ENCODE measurements at places on chromosomes 5 and 9.

GRCh38 chr9:90188656-90189055 is 454.0 kb downstream of the DIRAS2 start:
- no peak for DNase-seq

DNA sequence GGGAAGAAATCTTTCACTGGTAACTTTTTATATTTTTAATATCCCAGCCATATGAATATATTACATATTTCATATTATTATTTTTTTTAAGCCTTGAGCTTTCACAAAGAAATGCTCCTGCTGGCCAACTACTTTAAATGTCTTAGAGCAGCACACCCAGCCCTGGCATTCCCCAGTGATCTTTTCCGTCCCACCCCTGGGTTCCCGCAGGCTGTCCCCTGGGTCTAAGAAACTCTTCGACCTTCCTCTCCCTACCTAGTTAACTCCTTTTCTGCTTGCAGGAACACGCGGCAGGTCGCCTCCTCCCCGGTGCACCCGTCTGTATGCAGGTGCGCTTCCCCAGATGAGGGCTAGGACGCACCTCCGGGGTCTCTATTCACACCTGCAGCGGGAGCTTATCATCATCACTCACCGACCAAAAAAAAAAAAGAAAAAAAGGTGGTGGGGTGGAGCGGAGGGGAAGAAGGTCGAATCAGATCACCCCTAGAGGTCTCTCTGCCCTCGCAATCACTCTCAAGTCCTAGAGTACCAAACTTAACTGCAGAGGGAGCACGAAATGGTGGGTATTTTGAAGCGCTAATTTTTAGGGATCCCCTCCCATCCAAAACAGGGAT is 696 bp downstream of the ZFP62 start:
- DNase-seq = peak; percentile 77

GRCh38 chr9:18799428-18799827 is 233.6 kb downstream of the SAXO1 start:
- no peak for DNase-seq

- DNase-seq = no peak
Measured at GRCh38 chr9:126877418-126877817, 17.0 kb downstream of the ZBTB34 start.

DNA sequence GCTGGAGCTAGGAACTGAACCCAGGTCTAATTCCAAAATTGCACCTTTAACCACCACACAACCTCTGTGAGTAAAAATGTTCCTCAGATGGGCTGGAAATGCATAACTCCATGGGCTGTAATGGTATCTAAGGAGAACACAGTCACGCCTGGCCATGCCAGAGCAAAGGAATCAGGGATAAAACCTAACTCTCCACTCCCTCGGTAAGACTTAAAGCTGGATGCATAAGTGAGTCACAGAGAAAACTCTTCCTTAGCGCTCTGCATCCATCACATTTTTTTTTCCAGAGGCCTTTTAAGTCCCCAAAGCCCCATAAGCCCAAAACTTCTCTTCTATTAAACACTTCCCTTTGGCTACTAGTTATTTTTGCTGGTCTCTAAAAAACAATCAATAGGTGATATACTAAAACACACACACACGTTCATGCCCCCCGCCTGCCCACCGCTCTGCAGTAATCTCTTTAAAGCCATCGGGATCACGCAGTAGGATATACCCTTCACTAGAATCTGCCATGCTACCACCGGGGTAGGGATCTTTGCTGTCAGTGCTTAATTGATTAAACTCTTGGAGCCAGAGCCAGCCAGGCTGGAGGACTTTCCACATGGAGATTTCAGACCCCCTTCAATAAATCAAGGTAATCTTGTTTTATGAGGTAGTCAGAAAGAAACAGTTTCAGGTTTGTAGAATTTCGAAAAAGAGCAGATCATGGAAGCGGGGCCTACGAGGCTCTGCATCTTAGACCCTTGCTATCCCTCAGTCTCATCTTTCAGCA is 212.9 kb downstream of the MAPKAP1 start:
- no peak for DNase-seq

DNA sequence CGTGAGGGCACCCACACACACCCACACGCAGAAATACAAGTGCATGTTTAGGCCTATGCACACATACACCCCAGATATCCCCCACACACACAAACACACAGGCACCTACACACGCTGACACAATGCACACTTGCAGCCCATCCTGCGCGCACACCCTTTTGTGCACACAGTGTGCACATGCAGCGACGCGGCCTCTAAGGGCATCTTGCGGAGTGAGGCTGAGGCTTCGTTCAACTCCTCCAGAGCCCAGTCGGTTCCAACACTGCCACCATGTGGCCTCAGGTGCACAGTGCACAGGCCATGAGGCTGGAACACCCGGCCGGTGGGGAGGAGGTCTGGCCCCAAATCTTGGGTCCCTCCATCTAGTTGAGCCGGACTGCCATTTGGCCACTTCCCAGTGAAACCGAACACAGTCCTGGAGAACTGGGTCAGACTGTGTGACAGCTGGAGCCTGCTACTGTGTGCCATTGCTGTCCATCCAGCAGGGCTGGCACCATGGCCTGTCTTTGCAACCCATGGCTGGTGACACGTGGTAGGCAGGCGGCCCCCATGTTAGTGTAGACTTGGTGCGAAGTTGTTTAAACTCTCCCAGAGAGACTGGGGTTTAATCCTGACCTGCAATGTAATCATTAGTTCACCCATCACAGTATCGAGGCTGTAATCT is 97.7 kb upstream of the MVB12B start:
- DNase-seq = peak; percentile 87

DNA sequence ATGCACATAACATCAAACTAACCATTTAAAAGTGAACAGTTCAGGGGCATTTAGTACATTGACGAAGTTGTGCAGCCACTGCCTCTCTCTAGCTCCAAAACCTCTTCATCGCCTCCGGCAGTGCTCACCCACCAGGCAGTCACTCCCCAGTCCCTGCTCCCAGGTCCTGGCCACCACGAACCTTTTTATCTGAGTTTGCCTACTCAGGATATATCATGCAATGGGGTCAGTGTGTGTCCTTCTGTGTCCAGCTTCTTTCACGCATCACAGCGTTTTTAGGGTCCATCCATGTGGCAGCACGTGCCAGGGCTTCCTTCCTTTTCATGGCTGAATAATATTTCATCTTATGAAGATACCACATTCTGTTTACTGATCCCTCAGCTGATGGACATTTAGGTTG is 4.6 kb downstream of the AHRR start:
- no peak for DNase-seq

GRCh38 chr9:114484854-114485443 is 20.3 kb downstream of the WHRN start:
- DNase-seq = peak; percentile 77

GRCh38 chr9:95436416-95436815 is 80.4 kb downstream of the PTCH1 start:
- DNase-seq = no peak

DNA sequence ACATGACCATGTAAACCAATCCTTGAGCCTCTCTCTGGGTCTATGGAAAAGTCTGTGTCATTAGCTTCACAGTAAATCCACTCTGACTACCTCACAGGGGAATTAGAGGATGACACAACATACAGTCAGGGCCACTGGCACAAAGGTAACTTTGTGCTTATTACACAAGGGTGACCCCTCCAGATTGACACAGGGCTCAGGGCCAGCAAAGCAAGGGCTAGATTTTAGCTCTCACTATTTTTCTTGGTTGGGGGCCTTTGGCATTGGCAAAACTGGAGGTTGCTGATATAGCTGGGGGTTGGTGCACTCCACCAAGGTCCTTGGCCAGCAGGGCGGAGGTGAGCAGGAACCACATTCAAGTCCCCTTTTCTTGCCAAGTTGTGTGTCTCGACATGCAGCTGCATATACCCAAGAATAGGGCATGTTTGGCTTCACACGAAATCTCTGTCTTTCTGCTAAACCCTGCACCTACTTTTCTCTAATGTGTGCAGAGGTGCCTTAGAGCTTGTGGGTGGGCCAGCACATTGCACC is 15.2 kb upstream of the OSMR start:
- DNase-seq = no peak

- no peak for DNase-seq
Measured at GRCh38 chr5:148620696-148621095, 33.6 kb downstream of the HTR4 start.

- DNase-seq = no peak
Measured at GRCh38 chr9:134063571-134064450, 4.0 kb downstream of the BRD3 start.

DNA sequence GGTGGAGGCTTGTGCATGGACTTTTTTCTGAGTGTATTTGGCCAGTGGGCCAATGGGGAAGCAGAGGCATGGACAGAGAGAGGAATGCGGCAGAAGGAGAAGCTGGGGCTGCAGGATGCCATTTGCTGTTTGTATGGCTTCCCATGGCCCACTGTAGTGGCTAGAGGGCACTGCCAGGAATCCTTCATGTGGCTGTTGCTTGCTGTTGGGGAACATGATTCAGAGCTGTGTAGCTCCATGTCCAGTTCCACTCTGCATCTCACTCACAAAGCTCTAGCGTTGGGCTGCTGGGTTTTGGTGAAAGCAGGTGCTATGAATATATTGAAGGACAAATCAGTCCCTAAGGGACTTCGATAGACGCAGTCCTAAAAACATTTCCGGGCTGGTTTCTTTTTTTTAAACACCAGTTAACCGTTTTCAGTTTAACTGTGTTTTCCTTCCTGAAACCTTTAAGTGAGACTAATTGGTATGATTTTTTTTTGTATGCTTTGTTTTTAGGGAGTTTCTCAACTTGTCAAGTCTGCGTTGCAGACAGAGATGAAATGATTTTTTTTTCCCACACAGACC is 51.3 kb downstream of the SLC22A5 start:
- DNase-seq = peak; percentile 65

DNA sequence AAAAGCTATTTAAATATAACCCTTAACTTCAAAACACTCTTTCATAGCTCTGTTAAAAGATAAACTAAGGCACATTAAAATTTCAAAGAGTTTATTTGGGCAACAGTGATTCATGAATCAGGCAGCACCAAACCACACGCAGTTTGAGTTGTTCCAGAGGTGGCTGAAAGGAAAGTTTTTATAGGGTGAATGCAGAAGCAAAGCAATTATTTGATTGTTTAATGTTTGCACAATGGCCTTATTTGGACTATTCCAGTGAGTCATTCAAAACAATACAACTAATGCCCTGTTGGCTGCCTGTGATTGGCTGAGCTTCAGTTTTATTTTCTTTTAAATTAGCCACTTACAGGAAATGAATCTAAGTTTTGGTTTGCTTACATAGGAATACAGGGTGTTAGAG is 125.3 kb downstream of the CEP120 start:
- DNase-seq = no peak

DNA sequence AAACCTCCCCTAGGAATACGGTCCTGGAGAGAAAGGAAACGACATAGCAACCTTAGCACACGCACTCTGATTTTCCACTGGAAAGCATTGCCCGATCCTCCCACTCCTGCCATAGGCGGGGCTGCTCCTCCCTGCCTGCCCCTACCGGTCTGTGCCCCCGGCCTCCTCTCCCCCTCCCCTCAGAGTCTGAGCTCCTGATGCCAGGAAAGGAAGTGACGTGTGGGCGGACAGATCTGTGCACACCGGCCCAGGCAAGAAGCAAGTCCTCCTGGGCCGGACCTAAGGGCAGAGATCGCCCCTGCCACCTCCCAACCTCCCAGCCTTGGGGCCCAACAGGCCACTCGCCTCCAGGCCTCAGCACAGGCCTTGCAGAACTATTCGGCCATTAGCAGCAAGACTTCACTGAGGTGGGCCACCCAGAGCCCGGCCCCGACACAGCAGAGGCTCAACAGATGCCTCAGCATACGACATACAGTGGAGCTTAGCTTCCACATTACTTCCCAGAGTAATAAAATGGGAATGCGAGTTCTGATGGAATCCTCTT is 7.2 kb downstream of the NINJ1 start:
- DNase-seq = peak; percentile 62

DNA sequence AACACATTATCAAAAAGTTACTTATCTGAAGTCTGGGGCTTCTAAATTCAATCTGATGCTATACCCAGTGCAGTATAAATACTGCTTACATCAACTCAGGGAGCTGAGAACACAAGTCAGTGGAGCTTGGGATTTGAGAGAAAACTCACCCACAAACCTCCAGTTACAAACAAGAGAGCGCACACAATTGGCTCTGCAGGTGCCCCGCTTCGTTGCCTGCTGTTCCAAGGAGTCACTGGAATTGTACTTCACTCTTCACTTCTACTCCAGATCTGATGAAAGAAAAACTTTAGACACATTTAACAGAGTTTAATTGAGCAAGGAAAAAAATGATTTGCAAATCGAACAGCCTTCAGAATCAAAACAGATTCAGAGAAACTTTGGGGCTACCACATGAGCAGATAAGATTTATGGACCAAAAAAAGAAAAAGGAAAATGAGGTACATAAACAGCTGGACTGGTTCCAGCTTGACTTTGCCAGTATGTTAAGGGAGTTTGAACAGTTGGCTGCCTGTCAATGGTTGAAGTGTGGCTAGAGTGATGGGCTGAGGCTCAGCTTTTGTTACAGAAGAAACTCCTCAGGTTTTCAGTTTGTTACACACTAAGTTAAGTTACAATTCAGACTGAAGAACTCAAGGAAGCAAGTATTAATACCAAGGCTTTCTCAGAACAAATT is 156.6 kb downstream of the AOPEP start:
- no peak for DNase-seq

- no peak for DNase-seq
Measured at GRCh38 chr5:169648725-169649310, 11.7 kb downstream of the DOCK2 start.

- DNase-seq = no peak
Measured at GRCh38 chr5:85205430-85205829, 820.8 kb upstream of the EDIL3 start.

DNA sequence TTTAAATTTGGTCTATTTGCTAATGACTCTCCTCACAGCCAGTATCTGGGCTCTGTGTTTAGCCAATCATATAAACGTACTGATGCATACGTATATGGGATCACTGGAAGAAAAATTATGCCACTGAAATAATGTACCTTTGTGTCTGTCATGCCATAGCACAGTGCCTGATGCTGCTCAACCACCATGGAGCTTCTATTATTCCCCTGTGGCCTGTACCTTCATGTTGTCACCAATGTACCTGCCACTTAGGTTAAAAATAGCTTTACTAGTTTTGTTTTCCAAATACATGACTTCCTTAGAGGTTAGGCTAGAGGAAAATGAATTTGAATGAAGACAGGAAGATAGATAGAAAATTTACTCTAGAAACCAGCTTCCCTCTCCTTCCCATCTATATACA is 34.6 kb downstream of the HACD4 start:
- DNase-seq = no peak

DNA sequence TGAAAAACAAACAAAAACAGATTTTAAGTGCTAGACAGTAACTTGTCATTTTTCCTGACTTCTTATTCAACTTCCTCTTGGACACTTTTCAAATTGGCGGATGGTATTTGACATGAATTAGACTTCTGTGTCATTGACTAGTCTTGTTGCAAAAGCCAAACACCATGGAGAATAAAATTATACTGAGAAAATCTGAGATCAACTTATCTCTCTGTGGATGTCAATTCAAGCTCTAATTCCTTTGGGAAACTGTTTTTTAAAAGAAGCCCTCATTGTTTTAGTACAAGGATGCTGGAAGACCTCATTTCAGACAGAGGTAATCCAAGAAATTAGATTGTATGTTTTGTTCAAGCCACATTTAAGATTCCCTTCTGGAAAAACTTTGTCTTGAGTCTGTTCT is 831.0 kb downstream of the SEMA5A start:
- DNase-seq = no peak
